Activated CD4-positive, alpha-beta T cell treated with anti-CD3 and anti-CD28 coated beads, Interleukin-2, Interleukin-6, amounts not matched to agents 100 ng/mL and 50 ng/mL, durations not matched to agents 16 hours and 8 hours (primary cell): ENCODE measurements at places on chromosomes 6 and 20.

- DNase-seq: no peak
Measured at GRCh38 chr6:47188588-47189021, 121.1 kb downstream of the TNFRSF21 start.

- peak; percentile 58 for DNase-seq
Measured at GRCh38 chr6:148146717-148147462, 195.7 kb upstream of the SASH1 start.

DNA sequence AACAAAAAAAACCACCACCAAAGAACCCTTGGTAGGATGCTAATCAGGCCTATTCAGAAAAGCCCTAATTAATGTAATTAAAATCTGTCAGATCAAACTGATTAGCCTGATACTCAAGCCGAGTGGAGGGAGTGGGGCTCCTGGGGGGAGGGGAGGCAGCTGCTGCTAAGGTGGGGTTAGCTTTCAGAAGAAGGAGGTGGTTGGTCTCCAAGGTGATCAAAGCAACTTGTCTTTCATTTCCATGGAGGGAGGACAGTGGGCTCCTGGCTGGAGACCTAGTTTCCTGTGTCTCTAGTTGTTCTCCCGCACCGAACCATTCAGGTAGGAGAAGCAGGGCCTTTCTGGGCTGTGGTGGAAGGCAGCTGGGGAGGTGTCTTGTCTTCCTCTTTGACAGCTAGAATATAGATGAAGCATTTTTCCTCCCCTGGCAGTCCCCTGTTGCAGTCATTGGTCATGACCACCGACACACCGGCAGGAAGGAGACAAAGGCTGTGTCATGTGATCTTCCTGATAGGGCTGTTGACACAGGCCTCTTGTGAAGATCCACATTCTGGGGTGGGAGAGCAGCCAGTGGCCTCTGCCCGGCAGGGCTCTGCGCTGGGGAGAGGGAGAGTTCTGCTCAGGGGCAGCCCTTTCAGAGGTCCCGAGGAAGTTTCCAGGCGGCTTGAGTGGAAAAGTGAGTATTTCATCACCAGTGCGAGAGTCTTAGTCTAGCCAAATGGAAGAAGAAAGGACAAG lies 39.9 kb upstream of the PRDM1 start:
- no peak for DNase-seq

DNA sequence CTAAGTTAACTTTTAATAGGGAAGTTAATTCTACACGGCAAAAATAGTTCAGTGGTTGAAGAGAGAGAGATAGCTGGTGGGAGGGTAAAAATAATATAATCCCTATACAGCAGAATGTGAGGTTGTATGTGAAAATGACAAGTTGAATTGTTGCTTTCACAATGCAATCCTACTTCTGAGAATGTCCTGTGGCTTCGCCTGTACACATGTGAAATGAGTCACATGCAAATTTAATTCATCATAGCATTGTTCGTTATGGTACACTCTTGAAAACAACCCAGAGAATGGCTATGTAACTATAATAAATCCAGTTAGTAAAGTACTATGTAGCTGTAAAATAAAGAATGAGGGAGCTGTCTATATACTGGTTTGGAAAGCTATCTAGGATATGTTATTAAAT lies 46.0 kb upstream of the HINT3 start:
- DNase-seq: peak; percentile 70

DNA sequence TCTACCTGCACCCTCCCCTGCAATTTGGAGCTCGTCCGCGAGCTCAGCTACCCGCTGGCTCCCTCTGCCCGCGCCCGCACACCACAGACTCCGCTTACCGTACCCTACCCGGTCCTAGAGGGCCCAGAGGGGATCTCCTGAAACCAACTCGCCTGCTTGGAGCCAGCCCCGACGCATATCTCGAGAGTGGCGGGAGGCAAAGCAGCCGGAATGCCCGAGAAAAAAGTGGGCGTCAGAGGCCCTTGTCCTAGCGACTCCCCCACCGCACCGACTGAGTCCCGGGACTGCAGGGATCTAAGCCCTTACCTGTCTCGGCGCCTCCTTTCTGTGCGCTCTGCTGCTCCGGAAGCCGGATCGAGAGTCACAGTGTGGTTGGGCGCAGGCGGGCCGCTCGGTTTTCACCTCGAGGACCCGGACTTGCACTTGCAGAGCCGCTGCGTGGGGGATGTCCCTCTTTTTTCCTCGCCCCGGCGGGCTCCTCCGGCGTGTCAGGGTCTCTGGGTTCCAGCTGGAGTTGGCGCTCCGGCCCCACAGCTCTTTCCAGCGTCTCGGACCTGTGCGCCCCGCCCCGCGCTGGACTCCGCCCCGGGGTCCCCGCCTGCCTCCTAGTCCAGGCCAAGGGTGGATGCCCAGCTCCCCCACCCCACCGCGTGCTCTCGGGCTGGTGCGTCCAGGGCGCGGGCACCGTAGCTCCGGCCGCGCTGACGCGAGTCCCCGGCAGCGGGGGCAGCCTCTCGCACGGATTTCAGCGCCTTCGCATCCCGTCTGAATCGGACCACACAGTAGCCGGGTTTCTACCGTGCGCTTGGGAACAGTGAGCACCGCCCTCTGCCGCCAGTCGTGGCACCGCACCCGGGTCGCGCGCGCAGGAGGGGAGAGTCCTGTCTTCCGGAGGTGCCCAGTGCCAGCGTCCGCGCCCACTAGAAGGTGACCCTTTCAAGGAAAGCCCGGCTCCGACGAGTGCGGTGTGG lies at the start of gene PROKR2:
Gene PROKR2 (minus strand): TSS at position 767 of the 971 bp plus-strand sequence. CDS start 2,585 bp downstream, outside the sequence.
- peak; percentile 10 for DNase-seq

- DNase-seq: no peak
Measured at GRCh38 chr6:141829566-141830360, 303.0 kb upstream of the GJE1 start.
